Ovary (tissue), 10 donors: ENCODE measurements at places on chromosomes 2 and 18. TPM values are rescaled to one million over a fixed set of nuclear protein-coding genes. Genes with fewer than 3 reads are reported as not detected.
A peak's percentile ranks its signal among the peaks of the same experiment; 100 is the strongest.

CCDC93 gene
- 33.6 TPM for total RNA-seq

GRCh38 chr2:78065366-78065765, 543.2 kb upstream of the LRRTM4 start:
- no peak for DNase-seq

- DNase-seq: no peak
Observed at GRCh38 chr2:25421289-25421688, 79.6 kb upstream of the DNMT3A start.

DNA sequence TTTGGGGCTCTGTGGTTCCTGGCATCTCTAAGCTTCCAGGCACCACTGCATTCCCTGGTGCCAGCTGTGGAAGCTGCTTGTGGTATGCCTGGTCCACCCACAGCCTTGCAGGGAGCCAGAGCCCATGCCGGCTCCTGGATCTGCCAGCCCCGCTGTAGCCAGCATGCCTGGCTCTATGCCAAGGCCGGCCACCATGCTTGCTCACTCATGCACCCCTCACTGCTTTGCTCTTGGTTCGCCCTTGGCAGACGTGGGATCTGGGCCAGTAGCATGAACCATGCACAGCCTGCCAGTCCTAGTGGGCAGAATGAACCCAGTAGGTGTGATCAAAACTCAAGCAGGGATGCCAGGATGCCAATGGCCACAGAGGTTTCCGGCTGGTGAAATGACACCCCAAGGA, 634.2 kb upstream of the TMEFF2 start:
- DNase-seq: no peak

DNA sequence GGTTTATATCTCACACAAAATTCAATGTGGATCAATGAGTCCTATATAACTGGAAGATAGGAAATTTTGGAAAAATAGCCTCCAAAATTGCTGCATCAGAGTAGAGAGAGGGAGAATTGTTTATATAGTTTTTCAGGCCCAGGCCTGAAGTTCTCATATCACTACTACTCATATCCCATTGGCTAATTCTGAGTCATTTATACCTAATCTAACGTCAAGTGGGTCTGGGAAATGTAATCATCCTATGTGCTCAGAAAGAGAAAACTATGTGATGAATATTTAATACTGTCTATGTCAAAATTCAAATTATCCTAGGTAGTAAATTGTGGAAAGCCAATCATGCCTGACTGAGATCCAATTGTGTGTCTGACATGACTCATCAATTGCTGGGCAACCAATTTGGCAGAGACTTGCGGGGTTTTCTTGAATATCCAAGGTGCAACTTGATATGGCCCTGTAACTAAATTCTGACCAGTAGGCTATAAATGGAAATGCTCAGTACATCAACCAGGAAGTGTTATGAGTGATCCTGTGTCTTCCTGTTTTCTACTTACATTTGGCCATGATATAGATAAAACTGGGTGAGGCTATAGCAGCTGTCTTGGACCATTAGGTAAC, 744.4 kb downstream of the KCNJ3 start:
- DNase-seq: no peak

DNA sequence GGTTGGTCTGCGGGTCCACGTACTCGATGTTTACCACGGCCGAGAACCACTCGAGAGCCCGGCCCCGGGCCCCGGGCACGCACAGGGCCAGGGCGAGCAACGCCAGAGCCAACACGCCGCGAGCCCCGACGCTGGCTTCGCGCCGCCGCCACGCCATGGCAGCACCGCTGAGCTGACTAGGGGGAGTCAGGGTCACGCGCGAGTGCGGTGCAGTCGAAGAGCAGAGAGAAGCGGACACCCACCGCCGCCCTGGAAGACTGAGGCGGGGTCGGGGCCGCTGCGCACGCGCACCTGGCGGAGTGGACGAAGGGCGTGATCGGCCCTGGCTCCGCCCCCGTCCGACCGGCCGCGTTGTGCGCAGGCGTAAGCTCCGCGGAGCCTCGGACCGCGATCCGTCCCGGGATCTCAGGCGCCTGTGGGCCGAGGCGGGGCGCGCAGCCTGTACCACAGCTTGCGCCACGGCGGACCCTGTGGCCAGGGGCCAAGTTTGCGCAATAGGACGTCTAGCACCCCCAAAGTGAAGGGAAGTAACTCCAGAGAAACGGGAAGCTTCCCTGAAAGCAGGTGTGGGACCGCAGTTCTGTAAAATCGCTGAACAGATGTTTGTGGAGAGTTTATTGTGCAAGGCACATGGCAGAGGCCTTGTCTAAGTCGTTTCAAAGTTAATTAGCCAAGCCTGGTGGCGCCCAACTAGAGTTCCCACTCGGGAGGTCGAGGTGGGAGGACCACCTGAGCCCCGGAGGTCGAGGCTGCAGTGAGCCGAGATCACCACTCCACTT, at the start of gene RNF149:
Gene RNF149 (minus strand): TSS at position 270 of the 779 bp plus-strand sequence. CDS start 113 bp downstream, at position 157.
- peak; percentile 97 for DNase-seq

- no peak for DNase-seq
Observed at GRCh38 chr2:76415821-76416220, 705.1 kb upstream of the GCFC2 start.
